ENCODE measurements at places on chromosomes 5 and 9. TPM values are rescaled to one million over a fixed set of nuclear protein-coding genes. Genes with fewer than 3 reads are reported as not detected.

GRCh38 chr5:149824120-149824519, 94.0 kb downstream of the PPARGC1B start:
- DNase-seq: no peak

- no peak for DNase-seq
These were observed 31.9 kb upstream of the FSTL4 start for GRCh38 chr5:133644000-133644865.

DNA sequence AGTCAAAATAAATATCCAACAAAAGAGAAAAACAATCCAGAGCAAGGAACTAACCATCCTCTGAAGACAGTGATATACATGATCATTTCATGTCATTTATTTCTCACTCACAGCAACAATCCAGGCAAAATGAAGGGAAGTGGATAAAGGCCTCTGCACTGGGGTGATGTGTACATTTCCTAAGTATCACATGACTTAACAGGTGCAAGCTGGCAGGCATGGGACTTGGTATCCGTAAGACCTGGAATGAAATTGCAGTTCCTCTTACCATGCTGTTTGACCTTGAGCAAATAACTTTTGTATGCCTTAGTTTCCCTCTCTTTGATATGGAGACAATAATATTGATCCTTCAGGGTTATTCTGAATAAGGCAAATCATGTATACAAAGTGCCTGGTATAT, 77.6 kb downstream of the PRLR start:
- no peak for DNase-seq

DNA sequence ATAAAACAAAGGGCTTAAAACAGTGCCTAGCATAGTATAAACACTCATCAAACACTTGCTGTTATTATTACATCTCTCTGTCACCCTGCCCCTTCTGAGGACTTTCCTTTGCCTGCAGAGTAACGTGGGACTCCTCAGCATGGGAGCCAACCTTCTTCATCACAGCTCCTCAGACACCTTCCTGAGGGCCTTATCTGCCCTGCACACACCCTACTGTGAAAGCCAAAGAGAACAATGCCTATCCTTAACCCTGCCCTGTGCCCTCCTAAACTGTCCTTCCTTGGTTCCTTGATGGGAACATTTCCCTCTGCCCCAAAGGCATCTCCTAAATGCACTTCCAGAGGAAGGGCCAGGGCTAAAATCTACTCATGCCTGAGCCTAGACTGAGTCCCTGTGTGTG, 20.6 kb upstream of the HAND1 start:
- DNase-seq: no peak

- peak; percentile 47 for DNase-seq
These were observed 87.8 kb upstream of the HSPA9 start for GRCh38 chr5:138663009-138663408.

GRCh38 chr5:39175273-39175955, 43.9 kb downstream of the FYB1 start:
- peak; percentile 77 for DNase-seq

- DNase-seq: no peak
These were observed 99.6 kb upstream of the PHYKPL start for GRCh38 chr5:178332210-178332641.

DNA sequence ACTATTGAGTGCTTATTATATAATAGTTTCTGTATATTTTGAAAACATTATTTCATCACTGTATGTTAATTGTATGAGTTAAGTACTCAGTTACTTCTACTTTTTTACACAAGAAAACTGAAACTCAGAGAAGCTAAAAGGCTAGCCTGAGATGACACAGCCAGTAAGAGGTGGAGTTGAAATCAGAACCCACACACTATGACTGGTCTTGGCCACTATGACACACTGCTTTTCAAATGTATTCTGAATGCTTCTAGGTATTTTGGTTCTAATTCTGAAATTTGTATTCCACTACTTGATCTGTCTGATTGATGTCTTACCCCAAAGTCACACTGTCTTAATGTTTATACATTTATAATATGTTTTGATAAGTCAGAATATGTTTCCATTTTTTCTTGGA, 181.8 kb downstream of the ZDHHC21 start:
- peak; percentile 2 for DNase-seq

The NME5 gene
- total RNA-seq: not detected

The GPX3 gene
- not detected for total RNA-seq

The AMBP gene
- not detected for total RNA-seq
